ENCODE measurements at places on chromosomes 4 and X.

- DNase-seq: no peak
These were observed 143.7 kb upstream of the PABPC4L start for GRCh38 chr4:134345244-134345643.

DNA sequence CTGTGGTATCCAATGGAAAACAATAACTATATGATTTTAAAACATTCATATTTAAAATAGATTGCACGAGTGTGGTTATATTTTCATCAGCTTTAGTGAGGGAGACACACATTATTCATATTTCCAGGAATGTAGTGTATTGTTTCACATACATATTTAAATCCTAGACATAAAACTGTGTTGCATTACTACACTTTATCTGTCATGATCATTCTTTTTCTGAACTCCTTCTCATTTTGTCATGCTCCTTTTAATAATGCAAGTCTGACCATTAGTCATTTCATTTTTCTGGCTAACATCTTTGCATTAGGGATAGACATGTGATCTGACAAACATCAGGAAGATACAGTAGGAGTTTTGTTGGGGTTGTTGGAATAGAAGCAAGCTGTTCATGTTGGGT lies 1382.7 kb downstream of the PCDH7 start:
- no peak for DNase-seq

DNA sequence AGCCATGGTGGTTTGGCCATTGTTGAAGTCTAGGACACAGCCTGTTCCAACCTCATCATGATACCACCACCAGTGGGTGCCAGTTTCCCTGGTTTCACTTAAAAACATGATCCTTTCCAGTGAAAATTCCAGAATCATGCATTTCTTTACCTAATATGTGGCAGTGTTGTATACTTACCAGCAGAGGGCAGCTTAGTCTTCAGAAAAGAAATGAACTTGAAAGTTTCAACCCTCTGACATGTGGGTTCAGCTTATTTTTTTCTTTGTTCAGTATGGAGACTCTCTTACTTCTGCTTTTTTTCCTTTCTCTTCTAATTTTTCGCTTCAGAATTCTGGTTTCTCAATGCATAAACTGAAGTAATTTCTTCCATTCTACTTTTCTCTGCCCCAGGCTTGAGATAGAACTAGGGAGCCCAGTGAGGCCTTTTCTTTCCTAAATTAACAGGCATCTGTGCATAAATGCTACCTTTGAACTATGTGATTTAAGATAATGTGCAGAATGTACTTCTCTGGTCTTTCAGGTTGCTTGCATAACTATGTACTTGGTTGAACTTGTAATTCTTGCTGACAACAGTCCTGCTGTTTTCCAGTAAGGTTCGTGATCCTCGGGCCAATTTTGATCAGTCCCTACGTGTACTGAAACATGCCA lies 10.7 kb downstream of the LIAS start:
- peak; percentile 36 for DNase-seq

DNA sequence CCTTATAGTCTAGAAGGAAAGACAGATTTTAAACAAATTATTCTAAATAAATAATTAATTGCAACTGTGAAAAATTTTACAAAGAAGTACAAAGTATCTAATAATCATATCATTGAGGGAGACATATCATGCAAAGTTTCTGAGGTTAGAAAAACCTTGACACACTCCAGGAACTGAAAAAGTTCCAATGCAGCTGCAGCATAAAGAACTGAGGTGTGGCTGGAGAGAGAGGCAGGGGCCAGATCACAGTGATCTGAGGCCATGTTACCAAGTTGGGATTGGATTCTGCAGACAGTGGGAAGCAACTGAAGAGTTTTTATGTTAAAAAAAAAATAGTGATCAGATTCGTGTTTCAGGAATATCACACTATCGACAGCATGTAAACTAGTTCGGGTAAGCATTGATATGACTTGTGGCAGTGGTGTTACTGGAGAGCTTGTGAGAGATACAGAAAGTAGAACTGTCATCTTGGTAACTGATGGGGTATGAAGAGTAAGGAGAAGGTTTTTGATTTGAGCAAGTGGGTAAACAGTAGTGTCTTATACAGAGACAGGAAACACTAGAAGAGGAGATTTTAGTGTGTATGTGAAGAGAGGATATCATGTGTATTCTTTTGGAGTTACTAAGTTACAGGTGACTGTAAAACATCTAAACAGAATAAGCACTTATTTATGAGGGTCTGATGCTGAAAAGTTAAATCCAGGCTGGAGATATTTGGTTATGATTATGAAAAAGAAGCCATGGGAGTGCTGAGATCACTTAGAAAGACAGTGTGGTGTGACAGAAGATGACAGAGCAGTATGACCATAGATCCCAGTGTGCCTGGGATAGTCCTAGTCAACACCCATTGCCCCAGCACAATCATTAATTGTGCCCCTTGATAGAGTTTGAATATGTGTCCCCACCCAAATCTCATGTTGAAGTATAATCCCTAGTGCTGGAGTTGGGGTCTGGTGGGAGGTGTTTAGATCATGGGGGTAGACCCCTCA lies 15.6 kb upstream of the SPRY1 start:
- no peak for DNase-seq

DNA sequence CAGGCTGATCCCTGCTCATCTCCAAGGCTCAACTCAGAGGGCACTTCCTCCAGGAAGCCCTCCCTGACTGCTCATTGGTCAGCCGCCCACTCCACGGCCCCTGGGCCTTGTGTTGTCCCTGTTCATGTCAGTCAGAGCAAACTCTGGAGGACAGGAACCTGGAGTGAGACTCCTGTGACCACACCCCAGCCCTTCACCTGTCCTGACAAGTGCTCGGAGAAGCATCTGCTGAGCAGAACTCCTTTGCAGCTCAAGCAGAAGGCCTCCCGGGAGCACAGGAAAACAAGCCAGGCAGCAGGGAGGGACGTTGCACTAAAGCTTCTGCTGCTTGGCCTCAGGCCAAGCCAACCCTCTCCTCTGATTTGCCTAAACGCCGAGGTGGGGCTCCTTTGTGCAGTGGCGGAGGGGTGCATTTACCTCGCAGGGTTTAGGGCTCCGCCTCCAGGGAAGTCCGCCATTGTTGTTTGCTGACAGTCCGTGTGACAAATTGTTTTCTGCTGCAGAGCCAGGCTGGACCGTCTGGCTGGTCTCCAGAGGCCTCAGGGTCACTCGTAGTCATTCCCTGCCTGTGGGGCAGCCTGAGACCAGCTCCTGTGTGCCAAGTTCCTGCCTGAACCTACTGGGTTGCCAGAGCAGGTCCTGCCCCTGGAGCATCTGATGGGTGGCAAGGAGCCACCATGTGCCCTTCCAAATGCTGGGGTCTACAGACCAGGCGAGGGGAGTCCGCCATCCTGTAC lies 61.8 kb downstream of the C4orf50 start:
- DNase-seq: peak; percentile 86

DNA sequence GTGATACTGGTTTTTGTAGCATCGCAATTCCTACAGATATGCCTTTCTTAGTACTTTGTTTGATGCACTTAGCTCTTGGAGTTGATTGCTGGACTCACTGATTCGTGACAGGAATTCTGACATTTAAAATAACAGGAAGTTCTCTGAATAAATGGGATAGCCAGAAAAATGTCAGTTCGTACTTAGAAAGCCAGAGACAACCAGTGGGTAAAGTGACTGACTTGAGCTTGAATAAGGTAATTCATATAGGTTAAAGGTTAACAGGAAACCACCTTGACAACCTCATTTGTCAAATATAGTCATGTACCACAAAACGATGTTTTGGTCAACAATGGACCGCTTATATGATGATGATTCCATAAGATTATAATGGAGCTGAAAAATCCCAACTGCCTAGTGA lies 181.4 kb downstream of the RPA4 start:
- DNase-seq: no peak

- DNase-seq: no peak
These were observed 201.1 kb upstream of the BCOR start for GRCh38 chrX:40298572-40299479.

DNA sequence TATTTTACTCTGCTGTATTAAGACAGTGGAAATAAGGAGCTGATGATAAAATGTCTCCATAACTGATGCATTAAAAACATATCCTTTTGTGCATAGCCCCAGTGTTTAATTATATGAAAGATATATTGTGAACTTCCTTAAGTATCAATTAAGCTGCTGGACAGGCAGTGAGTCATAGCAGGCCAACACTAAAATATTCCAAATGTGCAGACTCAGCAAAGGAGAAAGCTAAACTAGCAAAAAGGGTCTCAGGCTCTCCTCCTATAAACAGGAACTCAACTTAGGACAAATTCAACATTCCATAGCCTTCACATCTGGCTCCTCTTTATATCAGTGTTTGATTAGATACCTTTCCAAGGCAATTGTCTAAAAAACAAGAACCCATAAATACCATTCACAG lies 15.6 kb downstream of the TNMD start:
- no peak for DNase-seq

- DNase-seq: no peak
These were observed 465 bp downstream of the HNRNPH2 start for GRCh38 chrX:101408532-101408841.

DNA sequence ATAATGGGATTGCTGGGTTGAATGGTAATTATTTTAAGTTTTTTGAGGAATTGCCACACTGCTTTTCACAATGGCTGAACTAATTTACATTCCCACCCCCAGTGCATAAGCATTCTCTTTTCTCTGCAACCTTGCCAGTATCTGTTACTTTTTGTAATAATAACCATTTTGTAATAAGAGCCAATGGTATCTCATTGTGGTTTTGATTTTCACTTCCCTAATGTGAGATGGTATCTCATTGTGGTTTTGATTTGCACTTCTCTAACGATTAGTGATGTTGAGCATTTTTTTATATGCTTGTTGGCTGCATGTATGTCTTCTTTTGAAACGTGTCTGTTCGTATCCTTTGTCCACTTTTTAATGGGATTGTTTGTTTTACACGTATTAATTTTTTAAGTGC lies 213.1 kb upstream of the HDX start:
- DNase-seq: no peak

DNA sequence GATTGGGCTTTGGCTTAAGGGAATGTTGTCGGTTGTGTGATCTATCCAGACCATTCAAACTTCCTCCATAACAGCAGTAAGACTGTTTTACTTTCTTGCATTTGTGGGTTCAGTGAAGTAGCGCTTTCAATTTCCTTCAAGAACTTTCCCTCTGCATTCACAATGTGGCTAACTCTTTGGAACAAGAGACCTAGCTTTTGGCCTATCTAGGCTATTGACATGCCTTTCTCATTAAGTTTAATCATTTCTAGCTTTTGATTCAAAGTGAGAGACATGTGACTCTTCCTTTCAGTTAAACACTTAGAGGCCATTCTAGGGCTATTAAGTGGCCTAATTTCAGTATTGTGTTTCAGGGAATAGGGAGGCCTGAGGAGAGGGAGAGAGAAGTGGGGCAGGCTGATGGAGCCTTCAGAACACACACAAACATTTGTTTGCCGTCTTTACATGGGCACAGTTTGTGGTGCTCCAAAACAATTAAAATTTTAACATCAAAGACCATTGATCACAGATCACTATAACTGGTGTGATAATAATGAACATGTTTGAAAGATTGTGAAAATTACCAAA lies 34.1 kb downstream of the ADH5 start:
- no peak for DNase-seq

GRCh38 chr4:96835991-96836390 lies 996.1 kb downstream of the PDHA2 start:
- DNase-seq: no peak

DNA sequence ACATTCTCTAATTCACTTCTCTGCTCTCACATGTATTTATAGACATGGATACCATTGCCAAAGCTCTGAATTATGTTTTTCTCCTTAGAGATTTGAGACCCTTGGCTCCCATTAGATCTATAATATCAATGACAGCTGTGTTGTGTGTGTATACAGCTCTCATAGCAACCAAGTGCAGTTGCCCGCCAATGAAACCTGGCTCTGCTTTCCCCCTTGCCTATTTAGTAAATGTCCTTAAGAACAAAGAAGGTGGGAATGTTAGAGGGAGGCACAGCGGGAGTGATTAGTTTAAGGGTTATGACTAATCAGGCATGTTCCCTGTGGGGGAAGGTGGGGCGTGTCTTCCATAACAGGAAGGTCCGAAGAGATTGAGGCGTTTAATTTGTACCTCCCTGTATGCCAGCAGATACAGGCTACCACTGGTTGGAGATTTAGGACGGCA lies 100.5 kb upstream of the TBC1D9 start:
- DNase-seq: no peak

DNA sequence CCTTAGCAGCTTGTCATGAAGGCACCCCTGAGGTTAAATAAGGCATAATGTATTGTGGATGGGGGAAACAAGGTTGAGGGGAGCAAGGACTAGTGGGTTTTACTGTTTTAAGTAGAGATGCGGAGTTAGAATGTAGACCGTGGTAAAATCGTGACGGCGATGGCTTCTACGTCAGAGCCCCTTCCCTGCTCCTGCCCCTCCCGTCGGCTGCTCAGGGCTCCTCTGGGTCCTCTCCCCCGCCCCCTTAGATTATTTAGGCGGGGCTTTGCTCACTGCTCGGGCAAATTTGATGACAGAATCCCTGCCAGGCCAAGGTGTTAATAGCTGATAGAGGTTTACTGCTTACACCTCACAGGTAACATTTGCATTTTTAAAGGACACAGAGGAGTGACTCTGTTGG lies 2.3 kb downstream of the FRMPD3 start:
- DNase-seq: peak; percentile 84

GRCh38 chr4:2954358-2955185 lies 8.6 kb downstream of the NOP14 start:
- no peak for DNase-seq
